ENCODE measurements at places on chromosomes 5 and 9. TPM values are rescaled to one million over a fixed set of nuclear protein-coding genes. Genes with fewer than 3 reads are reported as not detected.

DNA sequence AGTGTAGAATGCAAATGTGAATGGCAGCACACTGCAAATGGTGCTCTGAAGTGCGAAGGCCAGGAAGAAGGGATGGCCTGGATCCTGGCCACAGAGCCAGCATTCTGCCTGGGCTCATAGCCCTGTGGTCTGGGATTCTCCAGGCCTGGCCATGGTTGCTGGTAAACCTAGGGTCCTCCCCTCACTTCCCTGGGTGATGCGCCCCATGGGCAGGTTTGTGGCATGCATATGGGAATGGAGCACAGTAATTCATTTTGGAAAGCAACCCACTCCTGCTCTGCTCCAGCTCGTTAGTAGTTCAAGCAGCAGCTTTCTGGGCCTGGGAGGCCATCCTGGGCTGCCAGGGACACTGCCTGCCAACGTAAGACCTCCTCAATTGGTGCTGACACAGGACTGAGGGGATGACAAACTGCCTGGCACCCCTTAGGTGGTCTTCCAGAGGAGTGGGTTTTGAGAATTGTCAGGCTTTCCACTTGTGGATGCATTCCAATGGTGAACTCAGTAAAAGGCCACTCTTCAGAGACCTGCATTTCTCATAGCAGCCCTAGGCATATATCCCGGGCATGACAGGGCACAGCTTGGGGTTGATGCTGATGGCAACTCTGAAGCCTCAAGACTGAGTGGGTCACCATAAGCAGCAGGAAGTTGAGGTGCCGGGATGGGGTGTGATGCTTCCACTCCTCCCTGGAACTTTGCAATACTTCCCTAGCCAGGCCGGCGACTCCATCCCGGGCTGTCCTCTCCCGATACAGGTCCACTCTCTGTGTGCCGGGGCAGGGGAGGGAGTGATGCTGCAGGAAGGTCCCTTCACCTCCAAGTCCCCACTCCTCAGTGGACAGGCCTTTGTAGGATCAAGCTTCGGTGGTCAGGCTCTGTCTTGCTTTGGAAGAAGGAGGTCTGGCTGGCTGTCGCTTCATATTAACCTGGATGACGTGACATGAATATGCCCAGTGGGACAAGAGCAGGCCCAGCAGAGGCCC, 1.2 kb upstream of the SLC25A48 start:
- DNase-seq = no peak

DNA sequence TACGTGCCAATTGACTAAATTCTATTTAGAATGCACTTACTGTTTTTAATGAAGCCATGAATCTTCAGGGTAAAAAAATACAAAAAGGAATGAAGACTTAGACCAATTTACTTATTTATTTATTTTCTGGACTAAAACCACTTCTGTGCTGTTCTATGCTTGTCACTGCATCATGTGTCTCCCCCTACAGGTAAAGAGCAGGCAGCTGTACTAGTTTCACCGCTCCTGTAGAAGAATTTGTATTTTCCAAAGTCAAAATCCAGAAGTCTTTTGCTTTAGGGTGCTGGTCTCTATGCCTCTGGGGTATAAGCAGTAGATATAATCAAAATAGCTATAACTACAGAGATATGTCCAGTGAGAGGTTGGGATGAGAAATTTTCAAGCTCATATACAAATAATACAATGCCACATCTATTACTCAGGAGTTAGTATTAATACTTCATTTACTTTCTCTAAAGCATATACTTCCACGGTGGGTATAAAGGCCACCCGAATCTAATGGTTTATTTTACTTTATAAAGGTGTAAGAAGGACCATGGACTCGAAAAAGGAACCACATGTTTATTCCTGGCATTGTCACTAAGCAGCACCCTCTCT, 591.5 kb downstream of the RAB3C start:
- DNase-seq = peak; percentile 40

GRCh38 chr9:7811677-7812076, 12.1 kb upstream of the DMAC1 start:
- DNase-seq = no peak

The GHR gene
- total RNA-seq = not detected

The TLX3 gene
- total RNA-seq = not detected
